GM04503 (cell line): ENCODE measurements at places on chromosomes 1 and 21.
A peak's percentile ranks its signal among the peaks of the same experiment; 100 is the strongest.

DNA sequence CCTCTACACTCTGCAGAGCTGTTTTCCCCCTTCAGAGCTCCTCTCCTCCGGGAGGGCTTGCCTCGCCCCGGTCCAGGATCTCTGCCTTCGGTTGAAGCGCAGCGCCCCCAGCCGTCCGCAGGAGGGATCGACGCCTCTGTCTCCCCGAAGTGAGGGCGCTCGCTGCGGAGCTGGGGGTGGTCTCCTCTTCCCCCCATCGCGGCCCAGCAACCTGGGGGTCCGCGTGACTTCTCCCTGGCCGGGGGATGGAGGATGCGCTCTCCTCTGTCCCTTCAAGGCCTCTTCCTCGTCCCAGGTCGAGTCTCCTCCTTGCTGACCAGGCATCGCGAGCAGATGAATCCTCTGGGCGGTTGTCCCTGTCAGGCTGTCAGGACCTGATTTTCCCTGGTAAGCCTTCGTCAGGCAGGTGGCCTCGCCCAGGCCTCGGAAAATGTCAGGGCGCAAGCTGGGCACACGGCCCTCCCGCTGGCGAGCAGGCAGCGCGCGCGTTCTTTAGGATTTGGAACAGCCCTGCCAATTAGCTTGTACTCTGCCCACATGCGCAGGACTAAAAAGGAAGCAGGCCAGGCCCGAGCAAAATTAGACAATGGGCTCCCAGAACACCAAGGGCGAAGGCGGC, 90.5 kb downstream of the EDEM3 start:
- DNase-seq, result no peak

GRCh38 chr1:67257173-67257535, 50.5 kb upstream of the IL12RB2 start:
- DNase-seq, result no peak

DNA sequence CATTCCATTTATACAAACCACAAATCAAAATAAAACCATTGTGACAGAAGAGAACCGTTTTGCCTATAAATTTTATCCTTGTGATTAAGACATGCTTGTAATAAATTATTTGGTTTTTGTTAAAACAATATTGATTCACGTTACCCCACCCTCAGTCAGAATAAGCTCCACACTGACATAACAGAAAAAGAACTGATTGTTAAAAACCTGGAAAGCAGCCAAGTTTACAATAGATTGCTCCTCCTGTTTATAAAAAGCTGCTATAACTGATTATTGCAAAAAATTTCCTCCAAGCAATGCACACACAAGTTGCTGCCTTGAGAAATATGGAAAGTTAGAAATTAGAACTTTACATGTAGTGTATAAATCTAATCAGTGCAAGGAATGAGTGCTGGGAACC, 263.5 kb downstream of the SETD4 start:
- no peak for DNase-seq

DNA sequence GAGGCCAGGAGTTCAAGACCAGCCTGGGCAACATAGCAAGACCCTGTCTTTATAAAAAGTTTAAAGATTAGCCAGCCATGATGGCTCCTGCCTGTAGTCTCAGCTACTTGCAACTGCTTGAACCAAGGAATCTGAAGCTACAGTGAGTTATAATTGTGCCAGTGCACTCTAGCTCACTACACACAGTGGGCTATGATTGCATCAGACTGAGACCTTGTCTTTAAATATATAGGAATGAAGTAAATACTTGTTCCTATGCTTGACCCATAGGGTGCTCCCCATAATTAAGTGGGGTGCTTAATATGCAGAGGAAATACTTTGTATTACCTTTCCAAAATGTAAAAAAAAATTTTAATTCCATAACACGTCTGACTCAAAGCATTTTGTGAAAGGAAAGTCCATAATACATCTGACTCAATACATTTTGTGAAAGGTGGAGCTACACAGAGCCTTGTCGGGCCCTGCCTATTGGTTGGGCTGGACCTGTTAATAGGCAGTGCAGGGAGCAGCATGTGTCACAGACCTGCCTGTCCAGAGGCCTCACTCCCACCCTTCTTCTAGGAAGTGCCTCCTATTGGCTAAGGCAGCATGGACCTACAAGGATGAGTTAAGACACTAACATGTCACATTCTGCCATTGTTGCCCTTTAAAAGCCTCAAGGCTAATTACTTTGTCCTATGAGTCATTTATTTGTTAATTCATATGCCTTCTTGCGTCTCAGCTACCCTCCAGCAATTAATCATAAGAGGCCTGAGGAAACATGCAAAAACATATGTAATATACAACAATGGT, 33.6 kb downstream of the CD58 start:
- DNase-seq, result peak; percentile 8

GRCh38 chr1:40032240-40032891, 8.2 kb upstream of the CAP1 start:
- DNase-seq, result no peak

- DNase-seq, result no peak
These were observed 5.5 kb downstream of the SDCCAG8 start for GRCh38 chr1:243261390-243261789.

GRCh38 chr1:164602480-164603093, 43.6 kb downstream of the PBX1 start:
- peak; percentile 51 for DNase-seq

- DNase-seq, result no peak
These were observed 10.3 kb upstream of the LAD1 start for GRCh38 chr1:201409440-201409839.

GRCh38 chr1:225653463-225654276, 747 bp upstream of the ENAH start:
- DNase-seq, result no peak

DNA sequence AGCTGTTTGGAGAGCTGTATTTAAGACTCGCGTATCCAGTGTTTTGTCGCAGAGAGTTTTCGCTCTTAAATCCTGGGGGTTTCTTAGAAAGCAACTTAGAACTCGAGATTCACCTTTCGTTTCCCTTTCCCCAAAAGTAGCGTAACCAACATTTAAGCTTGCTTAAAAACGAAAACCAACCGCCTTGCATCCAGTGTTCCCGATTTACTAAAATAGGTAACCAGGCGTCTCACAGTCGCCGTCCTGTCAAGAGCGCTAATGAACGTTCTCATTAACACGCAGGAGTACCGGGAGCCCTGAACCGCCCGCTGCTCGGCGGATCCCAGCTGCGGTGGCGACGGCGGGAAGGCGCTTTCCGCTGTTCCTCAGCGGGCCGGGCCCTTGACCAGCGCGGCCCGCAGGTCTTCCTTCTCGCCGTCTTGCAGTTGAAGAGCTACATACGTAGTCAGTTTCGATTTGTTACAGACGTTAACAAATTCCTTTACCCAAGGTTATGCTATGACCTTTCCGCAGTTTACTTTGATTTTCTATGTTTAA, 1.9 kb downstream of the OLIG1 start:
- DNase-seq, result no peak

DNA sequence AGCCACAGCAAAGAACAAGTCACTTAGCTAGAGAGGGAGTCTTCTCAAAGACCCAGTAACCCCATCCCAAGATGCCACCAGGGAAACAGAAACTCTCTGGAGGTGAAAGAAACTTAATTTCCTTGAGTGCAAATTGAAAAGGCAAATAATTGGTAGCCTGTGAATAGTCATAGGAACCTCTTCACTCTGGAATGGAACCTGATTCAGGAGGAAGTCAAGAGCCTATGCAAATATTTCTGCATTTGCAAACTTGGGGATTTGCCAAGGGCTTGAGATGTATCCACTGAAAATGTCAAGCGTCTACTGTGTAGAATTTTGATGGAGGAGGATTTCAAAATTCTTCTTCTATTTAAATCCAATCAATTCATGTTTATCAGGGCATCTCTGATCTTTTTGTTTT, 5.7 kb downstream of the HIVEP3 start:
- no peak for DNase-seq

- DNase-seq, result no peak
These were observed 109.6 kb downstream of the KCNN3 start for GRCh38 chr1:154760469-154760933.

DNA sequence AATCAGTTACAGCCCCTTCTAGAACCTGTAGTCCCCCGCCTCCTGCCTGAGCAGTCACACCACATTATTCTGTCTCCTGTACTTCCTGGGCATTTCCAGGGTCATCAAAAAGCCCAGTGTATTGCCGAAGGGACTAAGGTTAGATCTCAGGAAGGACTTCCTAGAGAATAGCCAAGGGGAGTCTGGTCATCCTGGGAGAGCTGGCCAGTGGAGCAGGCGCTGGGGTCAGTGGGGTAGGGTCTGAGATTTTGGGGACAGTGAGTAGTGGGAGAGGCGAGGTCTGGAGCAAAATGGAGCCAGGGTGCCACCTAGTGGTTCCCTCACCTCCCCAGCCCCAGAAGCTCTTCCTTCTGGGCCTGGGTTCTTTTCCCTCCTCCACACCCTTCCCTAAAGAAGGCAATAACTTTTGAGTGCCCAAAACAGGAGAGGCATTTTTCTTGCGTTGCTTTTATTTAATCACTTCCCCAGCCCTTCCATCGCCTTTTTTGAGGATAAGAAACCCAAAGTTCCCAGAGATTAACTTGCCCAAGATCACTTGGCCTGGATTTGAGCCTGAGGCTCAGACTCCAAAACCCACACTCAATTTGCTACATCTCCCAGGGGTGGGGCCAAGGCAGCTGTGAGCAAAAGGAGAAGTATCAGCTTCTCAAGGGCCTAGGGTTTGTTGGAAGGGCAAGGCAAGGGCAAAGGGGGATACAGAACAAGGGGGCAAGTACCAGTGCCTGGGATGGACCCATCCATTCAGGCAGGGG, 7.3 kb upstream of the PMVK start:
- no peak for DNase-seq

DNA sequence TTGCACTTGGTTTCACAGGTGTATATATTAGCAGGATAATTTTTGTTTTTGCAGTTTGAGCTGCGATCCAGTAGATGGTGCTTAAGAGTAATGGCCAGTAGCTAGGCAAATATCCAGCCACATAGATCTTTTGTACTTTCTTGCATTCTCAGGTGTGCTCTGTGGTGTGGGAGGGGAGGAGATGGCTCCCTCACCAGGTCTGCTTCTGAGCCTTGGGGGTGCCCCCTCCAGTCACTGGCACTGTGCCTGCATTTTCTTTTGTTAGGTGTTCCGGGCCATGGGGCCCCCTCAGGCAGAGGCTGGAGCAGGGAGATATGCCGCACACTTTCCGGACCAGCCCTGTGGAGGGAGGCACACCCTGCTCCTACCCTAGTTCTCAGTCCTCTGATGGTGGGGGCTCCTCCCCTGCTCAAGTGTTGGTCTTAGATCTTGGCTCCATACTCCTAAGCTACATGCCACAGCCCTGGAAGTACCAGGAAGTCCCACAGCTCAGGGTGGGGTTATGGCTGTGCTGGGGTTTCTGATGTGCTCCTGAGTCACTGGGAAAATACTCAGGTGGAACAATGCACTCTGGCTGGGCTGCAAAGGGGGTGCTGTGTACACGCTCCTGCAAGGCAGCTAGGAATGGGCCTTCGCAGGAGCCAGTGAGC, 197.6 kb upstream of the DMRTA2 start:
- no peak for DNase-seq

GRCh38 chr1:21870611-21871010, 58.5 kb downstream of the LDLRAD2 start:
- no peak for DNase-seq

DNA sequence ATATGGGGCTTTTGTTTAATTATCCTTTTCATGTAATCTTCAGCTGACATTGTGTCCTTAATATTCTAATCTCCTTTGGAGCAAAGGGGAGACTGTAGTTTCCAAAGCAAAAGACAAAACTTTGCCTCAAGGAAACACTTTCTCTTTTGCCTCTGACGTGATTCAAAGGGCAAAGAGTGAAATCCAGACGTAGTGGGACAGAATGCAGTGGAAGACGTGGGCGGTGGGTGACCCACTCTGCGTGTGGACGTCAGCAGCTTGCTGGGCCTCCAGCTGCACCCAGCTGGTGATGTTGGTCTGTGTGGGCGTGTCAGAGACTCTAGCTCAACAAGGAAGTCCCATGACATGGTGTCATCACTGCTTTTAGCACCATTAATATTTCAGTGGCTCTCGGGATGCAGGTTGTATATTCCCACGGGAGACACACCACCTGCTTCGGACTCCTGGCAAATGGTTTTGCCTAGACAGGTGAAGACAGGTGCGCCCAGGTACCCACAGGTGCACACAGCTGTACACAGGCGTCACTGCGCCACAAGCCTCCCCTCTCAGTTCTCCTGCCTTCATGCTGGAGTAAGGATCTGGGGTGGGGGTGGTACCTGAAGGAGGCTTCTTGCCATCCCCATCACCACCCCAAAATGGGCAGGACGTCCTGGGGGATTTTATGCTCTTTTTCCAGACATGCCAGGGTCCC, 292.1 kb upstream of the VAMP3 start:
- peak; percentile 50 for DNase-seq

DNA sequence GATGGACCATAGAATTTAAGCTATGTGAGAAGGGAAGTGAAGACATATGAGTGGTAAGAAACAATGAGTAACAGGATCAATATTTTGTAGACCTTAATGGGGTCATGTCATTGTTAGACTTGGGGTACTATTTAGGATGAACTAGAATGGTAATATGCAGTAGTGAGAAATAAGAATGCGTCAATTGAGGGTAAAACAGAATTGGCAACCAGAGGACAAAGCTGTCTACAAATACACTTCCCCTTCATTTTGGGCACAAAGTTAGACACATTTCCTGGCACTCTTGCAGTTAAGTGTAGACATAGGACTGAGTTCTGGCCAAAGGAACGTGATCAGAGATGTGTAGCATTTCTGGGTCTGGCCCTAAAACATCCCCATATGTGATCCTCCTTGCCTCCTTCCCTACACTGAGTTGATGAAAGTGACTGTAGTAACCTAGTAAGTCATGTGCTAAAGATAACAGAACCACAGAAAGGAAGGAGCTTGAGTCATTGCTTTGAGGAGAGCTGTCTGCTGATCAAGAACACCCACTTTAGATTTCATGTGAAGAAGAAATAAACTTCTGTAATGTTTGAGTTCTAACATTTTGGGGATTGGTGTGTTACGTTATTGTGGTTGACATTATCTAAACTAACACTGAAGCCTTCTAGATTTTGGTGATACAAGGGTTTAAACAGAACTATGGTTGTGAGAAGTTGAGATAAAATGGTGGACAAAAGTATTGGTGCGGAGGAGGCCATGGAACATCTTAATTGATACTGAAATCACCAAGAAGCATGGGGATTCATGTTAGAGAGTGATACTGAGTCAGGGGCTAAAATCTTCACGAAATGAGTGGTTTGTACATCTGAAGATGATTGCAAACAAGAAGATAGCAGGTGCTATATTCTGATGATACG, 41.7 kb downstream of the CD55 start:
- no peak for DNase-seq

GRCh38 chr1:222592171-222592570, 2.4 kb upstream of the TAF1A start:
- no peak for DNase-seq
